ENCODE measurements at places on chromosomes 5 and 9.

DNA sequence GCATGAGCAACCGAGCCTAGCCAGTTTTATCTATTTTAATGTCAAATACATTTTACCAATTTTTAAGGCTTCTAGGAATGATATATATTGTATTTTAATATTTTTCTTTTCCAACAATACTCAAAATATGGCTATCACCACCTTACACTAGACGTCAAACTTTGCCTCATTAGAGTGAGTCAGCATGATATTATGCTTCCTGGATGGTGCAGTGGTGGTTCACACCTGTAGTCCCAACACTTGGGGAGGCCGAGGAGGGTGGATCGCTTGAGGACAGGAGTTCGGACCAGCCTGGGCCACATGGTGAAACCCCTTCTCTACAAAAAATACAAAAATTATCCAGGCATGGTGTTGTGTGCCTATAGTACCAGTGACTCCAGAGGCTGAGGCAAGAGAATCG lies 7.3 kb upstream of the CDC14B start:
- DNase-seq = no peak

- DNase-seq = no peak
Observed at GRCh38 chr9:133461975-133462374, 2.2 kb downstream of the CACFD1 start.

DNA sequence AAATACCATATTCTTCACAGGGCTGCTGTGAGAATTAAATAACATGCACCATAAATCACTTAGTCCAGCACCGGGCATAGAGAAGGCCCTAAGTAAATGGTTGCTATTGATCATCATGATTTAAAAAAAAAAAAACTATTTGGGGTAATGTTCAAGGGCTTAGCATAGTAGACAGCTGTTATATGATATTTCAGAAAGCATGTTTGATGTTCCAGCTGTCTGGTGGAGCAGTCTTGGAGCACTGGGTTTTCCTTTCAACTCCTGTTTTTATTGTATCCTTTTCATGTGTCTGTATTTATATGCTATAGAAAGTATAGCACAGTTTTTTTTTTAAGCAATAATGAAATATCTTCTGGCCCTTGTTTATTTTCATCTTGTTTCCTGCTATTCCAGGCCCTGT lies 28.0 kb upstream of the TOMM5 start:
- DNase-seq = no peak

DNA sequence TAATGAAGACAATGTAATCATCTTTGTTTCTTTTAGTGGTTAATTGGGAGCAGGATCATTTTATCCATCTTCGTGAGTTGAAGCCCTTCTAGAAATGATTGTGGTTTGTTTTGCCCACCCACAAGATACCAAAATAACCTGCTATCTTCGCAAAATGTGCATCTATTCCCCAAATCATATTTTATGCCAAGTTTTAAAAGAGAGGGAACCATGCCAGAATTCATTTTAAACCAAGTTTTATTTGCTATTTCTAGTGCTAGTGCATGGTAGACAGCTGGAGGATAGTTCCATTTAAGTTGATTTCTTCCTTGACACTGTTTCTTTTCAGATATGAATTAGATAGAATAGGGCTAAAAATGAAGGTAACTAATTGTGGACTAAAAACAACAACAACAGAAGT lies 104.2 kb downstream of the RAB3C start:
- no peak for DNase-seq

DNA sequence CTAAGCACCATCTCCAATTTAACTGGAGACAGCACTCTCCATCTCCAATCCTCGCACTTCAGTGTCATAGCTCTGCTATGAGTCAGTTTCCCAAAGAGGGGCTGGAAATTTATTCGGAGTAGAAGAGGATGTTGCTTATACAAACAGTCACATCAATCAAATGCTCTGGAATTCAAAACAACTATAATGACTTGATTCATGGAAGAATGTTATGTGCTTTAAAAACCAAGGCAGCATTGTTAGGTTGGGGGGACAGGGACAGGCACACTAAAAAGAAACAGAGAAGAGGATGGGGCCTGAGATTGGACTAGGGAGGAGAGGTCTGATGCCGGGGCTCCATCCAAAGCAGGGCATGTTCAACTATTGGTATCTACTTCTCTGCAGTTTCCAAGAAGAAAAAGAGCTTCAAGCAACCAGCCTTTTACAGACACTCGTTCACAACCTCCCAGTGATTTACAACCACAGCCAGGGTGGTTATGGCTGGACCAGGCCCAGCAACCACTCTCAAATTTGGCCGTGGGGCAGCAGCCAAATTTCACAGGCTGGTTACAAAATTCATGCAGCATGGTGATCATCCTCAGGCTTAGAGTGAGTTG lies 117.5 kb upstream of the ZNF366 start:
- DNase-seq = no peak

DNA sequence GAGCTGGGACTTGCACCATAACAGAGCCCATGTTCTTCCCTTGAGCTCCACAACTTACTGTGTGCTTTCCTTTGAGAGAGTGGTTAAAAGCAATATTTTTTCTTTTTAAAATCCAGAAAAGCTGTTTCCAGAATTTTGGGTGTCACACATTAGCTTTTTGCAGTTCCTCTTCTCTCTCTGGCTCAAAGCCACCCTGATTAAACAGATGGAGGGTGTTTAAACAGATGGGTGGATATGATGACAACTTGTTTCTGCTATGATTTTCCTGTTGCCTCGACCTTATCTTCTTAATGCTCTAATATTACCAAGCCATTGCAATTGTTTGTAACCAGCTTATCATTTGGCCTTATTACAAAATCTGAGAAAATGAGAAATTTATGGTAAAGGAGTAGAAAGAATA lies 22.9 kb upstream of the CFAP95 start:
- DNase-seq = no peak

DNA sequence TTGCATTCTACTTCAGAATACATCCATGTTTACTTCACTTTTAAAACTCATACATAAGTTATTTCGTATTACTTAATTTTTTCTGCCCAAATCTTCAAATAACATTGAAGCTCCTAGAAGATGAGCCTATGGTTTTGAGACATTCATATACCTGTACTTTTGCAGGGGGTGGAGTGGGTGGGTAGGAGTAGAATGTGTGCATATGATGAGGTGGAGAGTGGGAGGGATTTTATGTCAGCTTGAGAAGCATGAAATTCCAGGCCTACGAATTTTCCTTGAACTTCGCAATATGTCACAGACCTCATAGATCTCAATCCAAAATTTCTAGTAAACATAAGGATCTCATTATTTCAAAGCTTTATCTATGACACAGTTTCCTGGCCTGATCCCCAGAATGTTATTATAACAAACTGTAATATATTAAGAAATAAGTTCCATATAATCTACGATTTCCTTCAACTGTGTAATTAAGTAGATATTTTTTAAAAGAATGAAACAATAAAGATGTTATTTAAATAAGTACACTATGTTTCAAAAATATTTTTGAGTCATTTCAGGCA lies 19.7 kb upstream of the MOB3B start:
- DNase-seq = no peak

Measured in GM10248 (cell line).